ENCODE measurements at places on chromosomes 3 and 15. TPM values are rescaled to one million over a fixed set of nuclear protein-coding genes. Genes with fewer than 3 reads are reported as not detected.

DNA sequence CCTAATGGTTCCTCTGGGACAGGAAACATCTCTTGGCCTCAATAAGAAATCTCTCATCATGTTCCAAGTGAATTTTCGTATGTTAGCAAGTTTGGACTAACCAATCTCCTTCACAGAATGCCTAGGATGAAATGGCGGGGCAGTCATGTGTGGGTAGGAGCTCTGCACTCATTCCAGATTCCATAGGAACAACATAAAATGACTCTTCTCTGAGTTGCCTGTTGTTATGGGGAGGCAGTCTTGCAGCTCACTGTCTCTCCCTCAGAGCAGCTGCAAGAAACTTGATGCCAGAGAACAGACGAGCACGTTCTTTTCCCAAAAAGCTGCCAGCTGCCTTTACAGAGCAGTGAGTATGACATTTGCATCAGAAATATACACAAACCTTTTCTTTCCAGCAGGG, 34.1 kb downstream of the SPATA12 start:
- DNase-seq, result no peak

The TJP1 gene
- total RNA-seq, result 93.1 TPM

GRCh38 chr3:127717357-127718244, 44.8 kb downstream of the ABTB1 start:
- no peak for DNase-seq

DNA sequence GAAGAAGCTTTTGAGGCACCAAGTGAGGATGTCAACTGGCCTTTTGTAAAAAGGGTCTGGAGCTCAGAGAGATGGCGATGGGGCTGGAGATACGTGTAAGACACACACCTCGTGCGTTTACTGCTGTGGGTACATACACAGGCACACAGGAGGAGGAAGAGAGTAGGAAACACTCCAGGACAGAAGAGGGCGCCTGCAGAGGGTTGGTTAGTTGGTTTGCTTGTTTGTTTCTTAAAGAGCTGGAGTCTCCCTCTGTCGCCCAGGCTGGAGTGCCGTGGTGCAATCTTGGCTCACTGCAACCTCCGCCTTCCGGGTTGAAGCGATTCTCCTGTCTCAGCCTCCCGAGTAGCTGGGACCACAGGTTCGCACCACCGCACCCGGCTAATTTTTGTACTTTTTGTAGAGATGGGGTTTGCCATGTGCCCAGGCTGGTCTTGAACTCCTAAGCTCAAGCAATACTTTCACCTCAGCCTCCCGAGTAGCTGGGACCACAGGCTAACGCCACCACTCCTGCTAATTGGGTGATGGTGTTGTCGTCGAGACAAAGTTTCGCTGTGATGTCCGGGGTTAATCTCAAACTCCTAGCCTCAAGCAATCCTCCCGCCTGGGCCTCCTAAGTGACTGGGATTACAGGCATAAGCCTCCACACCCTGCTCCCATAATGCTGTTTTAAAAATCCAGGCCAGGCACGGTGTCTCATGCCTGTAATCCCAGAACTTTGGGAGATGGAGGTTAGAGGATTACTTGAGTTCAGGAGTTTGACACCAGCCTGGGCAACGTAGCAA, 1.3 kb upstream of the PRR20G start:
- DNase-seq, result no peak

The PIK3CB gene
- total RNA-seq, result 22.0 TPM

- DNase-seq, result no peak
Observed at GRCh38 chr15:101611580-101612299, 40.4 kb downstream of the TM2D3 start.
